ENCODE measurements at places on chromosomes 6 and 20. TPM values are rescaled to one million over a fixed set of nuclear protein-coding genes. Genes with fewer than 3 reads are reported as not detected.

Gene C6orf118
- not detected for total RNA-seq

Gene INSM1
- total RNA-seq: not detected

GRCh38 chr20:19624221-19624965 is 133.7 kb upstream of the RIN2 start:
- DNase-seq: no peak

GRCh38 chr20:59334651-59335300 is 34.4 kb downstream of the EDN3 start:
- no peak for DNase-seq

GRCh38 chr20:467755-468154 is 5.4 kb upstream of the TBC1D20 start:
- DNase-seq: no peak

All from left cardiac atrium (tissue), 4 donors.